ENCODE measurements at places on chromosomes 13 and 19.

DNA sequence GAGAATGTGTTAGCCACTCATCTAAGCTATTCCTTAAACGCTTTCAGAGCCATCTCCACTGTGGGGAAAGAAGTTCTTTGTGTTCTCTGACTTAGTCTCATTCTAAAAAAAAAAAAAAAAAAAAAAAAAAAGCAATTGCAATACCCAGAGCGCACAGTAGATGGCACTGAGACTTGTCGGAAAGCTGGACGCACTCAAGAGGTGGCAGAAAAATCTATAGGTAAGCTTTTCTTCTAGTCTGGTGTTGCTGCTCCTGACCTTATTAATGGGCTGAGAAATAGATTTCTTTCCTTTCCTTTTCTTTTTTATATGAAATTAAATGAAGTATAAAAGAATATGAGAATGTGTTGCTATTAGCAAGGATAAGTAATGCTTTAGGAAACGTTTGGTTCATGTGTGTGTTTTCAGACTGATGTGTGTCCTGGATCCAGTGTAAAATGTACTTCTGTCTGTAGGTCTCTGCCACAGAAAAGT, 4.7 kb upstream of the GJB2 start:
- peak; percentile 43 for DNase-seq

- DNase-seq, result no peak
Observed at GRCh38 chr13:45231305-45231704, 30.5 kb upstream of the KCTD4 start.

- DNase-seq, result no peak
Observed at GRCh38 chr13:74629985-74630384, 495.8 kb upstream of the KLF12 start.

GRCh38 chr13:84417416-84417815, 535.1 kb upstream of the SLITRK1 start:
- DNase-seq, result peak; percentile 50

DNA sequence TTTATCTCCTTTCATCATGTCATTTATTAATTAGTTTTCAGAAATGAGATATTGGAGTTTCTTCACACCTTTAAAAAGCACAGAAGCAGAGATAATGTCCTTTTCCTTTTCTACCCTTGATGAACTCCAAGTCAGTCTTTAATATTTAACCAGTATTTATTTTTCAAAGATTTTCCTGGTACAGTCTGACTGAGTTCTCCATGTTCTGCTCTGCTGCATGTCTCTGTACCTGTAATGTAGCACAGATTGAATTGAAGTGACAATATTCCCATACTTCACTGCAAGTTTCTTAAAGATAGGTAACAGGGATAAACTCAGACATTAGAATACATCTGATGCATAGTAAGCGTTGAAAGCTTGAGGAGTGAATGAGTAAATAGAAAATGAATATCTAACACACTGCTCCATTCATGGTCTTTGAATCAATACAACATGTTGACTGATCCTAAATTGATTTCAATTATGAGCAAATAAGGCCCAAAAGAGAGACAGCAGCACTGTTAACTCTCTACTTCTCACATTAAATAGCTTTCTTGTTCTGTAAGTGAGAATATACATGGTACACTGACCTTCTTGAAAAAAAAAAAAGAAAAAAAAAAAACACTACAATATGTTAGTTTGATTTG, 1323.6 kb upstream of the PRR20A start:
- DNase-seq, result no peak

GRCh38 chr19:11657307-11657706, 60.0 kb downstream of the ZNF627 start:
- DNase-seq, result no peak

- no peak for DNase-seq
Observed at GRCh38 chr19:36150586-36150985, 1.7 kb downstream of the COX7A1 start.

- DNase-seq, result no peak
Observed at GRCh38 chr13:21176982-21177284, 475 bp downstream of the MRPL57 start.

- DNase-seq, result no peak
Observed at GRCh38 chr13:71799324-71799723, 67.7 kb downstream of the DACH1 start.

DNA sequence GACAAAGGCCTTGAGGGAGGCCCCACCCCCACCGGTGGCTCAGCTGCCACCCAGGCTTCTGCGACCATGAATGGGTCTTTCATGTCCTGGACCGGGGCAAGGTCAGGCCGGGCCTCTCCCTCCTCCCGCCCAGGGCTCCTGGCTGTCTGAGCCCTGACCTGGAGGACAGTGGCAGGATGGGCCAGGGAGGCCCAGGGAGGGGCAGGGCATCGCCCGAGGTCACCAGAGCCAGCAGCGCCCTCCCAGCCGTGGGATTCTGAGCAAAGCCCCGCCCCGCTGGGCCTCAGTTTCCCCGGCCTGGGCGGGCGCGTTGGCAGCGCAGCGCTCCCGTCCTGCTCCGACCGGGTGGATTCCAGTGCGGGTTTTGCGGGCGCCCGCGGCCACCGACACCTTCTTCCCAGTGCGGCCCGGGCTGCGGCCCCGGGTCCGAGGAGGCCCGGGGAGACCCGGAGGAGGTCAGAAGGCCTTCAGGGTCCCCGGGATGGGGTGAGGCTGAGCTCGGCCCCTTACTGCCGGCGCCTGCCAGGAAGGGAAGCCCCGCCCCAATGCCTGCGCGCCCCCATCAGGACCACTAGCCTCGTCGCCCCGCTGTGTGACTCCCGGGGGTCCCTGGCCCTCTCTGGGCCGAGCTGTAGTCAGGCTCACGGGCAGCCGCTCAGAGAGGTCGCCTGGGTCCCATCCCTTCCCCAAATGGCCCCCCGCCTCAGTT, 24.6 kb upstream of the SEMA6B start:
- DNase-seq, result no peak

- DNase-seq, result peak; percentile 75
Observed at GRCh38 chr19:16386619-16387240, 62.1 kb downstream of the KLF2 start.

DNA sequence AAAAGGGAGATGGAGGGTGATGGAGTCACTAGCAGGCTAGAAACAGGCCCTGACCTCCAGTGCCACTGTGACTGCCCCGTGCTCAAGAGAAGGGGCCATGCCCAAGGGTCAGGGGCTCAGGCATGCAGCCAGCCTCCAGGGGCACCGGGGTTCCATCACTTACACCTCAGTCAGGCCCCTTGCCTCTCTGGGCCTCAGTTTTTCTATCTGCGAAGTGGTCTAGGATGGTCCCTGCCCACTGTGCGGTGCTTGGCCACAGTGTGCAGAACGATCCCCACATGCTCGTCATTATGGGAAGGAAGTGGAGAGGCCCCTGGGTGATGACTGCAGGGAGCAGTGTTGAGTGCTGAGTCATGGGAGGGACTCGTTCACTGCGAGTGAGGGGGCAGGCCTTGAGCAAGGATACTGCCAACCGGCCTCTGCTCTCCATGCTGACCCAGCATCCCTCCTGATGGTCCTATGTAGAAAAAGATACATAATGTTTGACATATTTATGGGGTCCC, 23.1 kb downstream of the TMED1 start:
- DNase-seq, result peak; percentile 96

DNA sequence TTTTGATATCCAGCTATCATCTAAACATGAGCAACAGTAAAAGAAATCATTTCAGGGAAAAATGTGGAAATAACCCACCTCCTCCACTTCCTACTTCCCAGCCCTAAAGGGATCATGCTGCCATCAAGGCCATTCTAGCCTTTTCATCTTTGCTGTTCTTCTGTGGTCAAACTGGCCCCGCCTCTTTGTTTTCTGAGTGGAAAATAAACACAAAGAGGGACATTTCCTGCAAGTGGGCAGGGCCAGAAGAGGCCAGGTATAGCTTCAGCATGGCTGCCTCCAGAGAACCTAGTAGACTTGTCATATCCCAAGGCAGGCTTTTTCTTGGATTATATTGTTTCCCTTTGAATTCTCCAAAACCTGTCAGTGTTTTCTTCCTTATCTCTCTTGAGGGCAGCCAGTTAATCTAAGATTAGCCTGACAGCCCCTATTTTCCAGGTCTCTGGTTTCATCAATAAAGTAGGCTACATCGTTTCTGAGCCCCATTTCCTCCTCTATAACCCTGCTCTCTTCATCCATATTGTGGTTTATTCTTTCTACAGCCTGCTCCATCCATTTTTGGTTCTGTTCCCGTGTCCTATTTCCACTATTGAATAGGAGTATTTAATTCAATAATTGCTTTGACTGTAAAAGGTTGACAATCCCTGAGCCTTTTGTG, 117.6 kb downstream of the GPC6 start:
- no peak for DNase-seq

All from iris pigment epithelial cell (primary cell).